ENCODE measurements at places on chromosomes 1 and 21.

DNA sequence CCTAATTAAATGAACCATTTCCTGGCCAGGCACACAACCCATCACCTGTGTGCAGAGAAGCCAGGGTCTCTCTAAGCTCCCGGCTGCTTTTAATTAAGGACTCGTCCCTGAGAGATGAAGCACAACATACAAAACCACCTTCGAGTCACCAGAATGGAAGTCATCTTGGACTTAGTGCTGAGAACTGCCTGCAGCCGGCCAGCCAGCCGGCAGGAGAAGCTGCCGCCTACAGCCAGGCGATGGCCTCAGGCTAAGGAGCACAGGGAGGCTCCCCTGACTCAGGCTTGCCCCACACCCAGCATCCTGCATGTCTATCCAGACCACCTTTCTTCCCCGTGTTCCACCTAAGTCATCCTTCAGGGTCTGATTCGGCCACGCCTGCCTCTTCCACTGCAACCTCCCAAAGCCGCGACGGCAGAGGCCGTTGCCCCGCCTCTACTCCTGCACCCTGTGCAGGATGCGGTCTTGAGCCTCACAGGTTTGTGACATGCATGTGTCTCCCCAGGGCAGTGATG lies 83.6 kb downstream of the SLC66A1 start:
- DNase-seq, result no peak

- peak; percentile 56 for DNase-seq
These were observed 32.4 kb downstream of the PRMT2 start for GRCh38 chr21:46667741-46668380.

- DNase-seq, result no peak
These were observed 54.7 kb downstream of the KCNJ6 start for GRCh38 chr21:37861561-37861960.

- DNase-seq, result no peak
These were observed 9.2 kb upstream of the SERTAD4 start for GRCh38 chr1:210223226-210223904.

DNA sequence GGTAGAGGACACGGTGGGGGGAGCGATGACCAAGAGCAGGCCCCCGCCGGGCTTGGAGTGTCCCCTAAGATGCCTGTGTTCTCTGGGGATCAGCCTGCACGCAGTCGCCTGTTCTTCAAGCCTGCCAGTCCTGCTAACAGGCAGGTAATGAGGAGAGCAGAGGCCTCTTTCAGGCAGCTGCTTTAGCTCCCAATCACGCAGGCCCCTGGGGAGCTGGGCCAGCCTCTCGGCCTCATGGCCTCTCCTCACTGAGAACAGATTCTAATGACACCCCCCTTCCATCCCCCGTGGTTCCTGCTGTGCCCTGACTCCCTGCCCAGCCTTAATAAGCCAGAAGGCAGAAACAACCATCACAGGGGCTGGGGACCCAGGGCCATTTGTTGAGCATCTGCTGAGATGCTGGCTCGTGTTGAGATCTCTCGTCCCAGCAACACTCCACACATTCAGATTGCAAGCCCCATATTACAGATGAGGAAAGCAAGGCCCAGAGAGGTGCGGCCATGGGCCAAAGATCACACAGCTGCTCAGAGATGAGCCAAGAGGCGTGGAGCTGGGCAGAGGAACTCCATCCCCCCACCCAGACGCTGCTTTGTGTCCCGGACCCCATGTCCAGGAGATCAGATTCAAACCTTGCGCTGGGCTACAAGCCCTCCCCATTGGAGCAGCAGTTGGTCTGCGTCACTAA lies 71.6 kb upstream of the CASZ1 start:
- DNase-seq, result no peak

GRCh38 chr21:18006691-18007090 lies 187.5 kb upstream of the C21orf91 start:
- DNase-seq, result no peak

GRCh38 chr21:39434950-39435349 lies 10.6 kb downstream of the LCA5L start:
- no peak for DNase-seq

DNA sequence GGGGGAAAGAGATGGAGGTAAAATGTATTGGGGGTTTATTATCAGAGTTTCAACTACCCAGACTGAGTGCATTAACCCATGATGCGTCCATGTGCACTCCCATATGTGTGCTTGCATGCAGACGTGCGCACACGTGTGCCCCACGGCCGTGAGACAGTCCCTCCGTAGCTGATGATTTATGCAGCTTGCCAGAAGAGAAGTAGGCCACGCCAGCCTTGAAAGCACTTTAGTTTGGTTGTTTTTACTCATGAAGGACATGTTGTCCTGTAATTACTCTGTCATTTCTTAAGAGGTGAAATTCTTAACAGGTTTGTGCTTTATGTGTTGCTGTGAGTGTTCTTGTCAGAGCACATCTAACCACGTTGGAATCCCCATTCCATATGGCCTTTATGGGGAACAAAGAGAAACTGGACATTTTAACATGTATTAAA lies 467.8 kb downstream of the LMO4 start:
- DNase-seq, result no peak

- no peak for DNase-seq
These were observed 272.2 kb downstream of the LMO4 start for GRCh38 chr1:87600854-87601253.

- DNase-seq, result no peak
These were observed 100.7 kb upstream of the SLC25A33 start for GRCh38 chr1:9438431-9439073.

GRCh38 chr1:168687816-168688215 lies 41.2 kb downstream of the DPT start:
- peak; percentile 56 for DNase-seq

- no peak for DNase-seq
These were observed 5.3 kb downstream of the SLAMF7 start for GRCh38 chr1:160744199-160744851.

DNA sequence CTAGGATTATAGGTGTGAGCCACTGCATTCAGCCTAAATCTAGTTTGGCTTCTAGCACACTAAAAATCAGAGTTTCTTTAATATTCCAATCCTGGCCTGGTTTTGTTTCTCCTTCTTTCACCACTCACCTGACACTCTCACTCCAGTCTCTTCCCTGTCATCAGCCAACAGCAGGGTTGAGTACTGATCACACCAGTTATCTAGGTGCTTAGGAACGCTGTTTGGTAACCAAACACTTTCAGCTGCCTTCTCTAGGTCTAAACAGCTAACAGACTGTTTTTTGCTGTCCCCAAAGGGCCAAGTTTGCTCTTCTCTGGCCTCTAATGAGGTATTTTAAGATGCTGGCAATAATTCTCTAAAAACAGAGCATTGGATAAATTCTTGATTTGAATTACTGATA lies 17.7 kb upstream of the FRRS1 start:
- DNase-seq, result no peak

- DNase-seq, result no peak
These were observed 544.7 kb downstream of the NPHP4 start for GRCh38 chr1:5447503-5447960.

DNA sequence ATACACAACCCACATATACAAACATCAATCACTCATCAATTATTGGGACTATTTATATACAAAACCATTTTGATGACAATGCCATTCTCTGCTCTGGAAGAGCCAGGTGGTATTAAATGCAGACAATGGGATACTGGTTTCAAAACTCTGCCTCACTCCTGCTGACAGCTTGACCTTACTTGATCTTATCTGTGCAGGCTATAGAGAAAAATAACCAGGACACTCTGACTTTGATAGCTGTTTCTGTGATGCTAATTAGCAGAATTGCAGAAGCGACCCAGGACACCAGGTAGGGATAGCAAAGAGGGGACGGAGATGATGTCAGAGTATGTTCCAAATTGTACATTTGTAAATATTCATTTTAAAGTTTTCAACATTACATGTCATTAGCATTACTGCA lies 89.5 kb downstream of the OLFM3 start:
- no peak for DNase-seq

DNA sequence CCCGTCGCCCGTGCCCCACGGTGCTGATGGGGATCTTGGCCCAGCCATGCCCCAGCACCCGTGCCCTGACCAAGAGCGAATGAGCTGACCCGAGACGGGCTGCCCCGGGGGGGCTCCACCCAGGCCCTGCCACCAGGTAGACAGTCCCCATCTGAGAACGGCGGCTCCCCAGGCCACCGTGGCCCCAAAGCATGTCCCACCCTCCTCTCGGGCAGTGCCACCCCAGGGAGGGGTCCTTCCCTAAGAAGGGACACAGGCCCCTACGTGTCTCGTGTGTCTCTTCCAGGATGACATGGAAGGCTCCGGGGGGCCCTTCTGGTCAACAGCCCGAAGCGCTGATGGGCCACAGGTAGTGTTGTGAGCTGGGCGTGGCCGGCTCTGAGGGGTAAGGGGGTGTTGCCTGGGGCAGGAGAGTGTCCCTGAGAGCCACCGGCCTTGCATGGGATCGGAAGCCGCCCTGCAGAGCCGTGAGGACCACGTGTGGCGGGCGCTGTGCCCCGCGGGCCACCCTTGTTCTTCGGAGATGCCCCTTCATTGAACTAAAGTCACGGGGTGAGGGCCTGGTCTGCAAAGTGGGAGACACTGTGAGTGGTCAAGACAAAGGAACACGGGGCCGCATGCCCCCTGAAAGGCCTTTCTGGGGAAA lies 55.0 kb downstream of the SLC19A1 start:
- no peak for DNase-seq
